ENCODE measurements at places on chromosomes 7 and 10. TPM values are rescaled to one million over a fixed set of nuclear protein-coding genes. Genes with fewer than 3 reads are reported as not detected.

The EVX1 gene
- not detected for total RNA-seq

The REPIN1 gene
- 68.8 TPM for total RNA-seq

The SGMS1 gene
- 27.5 TPM for total RNA-seq

The ARHGAP22 gene
- total RNA-seq = 93.9 TPM

The SPDYE2 gene
- total RNA-seq = 0.12 TPM

- H3K4me1 ChIP-seq = no peaks in the 10 kb centered on the region
- H3K27me3 ChIP-seq = no peaks in the 10 kb centered on the region
- no peak for DNase-seq
- no peak overlapping the region for H3K27ac ChIP-seq
- no peak overlapping the region for H3K4me3 ChIP-seq
Observed at GRCh38 chr10:83909001-83909400, 230.3 kb upstream of the GHITM start.

- peak; percentile 89 for DNase-seq
- H3K27ac ChIP-seq = peak overlapping the region; percentile 100
- peaks cover 30% of the 10 kb centered on the region for H3K36me3 ChIP-seq
- peak overlapping the region; percentile 99 for H3K4me3 ChIP-seq
- H3K4me1 ChIP-seq = peaks cover 48% of the 10 kb centered on the region
Observed at GRCh38 chr7:128737867-128738385, 1.2 kb upstream of the CALU start.

DNA sequence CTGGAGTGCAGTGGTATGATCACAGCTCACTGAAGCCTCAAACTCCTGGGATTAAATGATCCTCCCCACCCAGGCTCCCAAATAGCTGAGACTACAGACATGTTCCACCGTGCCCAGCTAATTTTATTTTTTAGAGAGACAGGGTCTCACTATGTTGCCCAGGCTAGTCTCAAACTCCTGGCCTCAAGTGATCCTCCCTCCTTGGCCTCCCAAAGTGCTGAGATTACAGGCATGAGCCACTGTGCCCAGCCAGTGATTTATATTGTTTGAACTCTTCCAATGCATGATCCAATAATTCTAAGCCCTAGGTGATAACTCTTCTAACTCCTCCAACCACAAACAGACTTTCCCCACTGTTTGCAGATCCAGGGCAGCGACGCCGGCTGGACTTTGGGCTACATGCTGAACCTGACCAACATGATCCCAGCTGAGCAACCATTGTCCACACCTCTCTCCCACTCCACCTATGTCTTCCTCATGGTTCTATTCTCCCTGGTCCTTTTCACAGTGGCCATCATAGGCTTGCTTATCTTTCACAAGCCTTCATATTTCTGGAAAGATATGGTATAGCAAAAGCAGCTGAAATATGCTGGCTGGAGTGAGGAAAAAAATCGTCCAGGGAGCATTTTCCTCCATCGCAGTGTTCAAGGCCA is 41.8 kb upstream of the CC2D2B start:
- H3K4me1 ChIP-seq = peaks cover 6% of the 10 kb centered on the region
- DNase-seq = no peak
- H3K27me3 ChIP-seq = no peaks in the 10 kb centered on the region
- no peak overlapping the region for H3K4me3 ChIP-seq
- no peaks in the 10 kb centered on the region for H3K36me3 ChIP-seq
- no peak overlapping the region for H3K27ac ChIP-seq

- no peak overlapping the region for H3K4me3 ChIP-seq
- no peak for DNase-seq
- no peaks in the 10 kb centered on the region for H3K27me3 ChIP-seq
- H3K27ac ChIP-seq = no peak overlapping the region
- H3K36me3 ChIP-seq = peaks cover 17% of the 10 kb centered on the region
Observed at GRCh38 chr10:5720182-5720581, 35.5 kb downstream of the TASOR2 start.

DNA sequence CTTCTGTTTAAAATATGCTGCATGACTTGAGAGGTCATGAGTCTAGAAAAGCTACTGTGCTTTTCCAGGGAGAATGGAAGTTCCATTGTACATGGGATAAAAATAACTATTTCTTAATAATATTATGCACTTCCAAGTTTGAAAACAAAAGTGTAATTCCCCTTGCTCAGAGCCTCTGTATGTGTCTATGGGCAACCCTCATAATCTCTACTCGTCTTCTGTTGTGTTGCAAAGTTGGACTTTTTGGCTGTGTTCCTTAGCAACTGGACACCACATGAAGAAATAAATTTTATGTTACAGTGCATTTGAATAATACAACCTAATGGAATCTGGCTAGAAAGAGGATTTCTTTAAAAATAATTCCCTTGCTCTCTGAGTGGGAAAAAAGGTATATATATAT is 242.6 kb downstream of the TWIST1 start:
- H3K27me3 ChIP-seq = no peaks in the 10 kb centered on the region
- peaks cover 9% of the 10 kb centered on the region for H3K36me3 ChIP-seq
- H3K4me3 ChIP-seq = no peak overlapping the region
- H3K4me1 ChIP-seq = no peaks in the 10 kb centered on the region
- DNase-seq = no peak
- no peak overlapping the region for H3K27ac ChIP-seq

GRCh38 chr7:30799976-30800661 is 28.9 kb downstream of the MINDY4 start:
- peaks cover 17% of the 10 kb centered on the region for H3K36me3 ChIP-seq
- H3K27ac ChIP-seq = peak overlapping the region; percentile 61
- H3K27me3 ChIP-seq = peaks cover 5% of the 10 kb centered on the region
- H3K4me3 ChIP-seq = peak overlapping the region; percentile 53

DNA sequence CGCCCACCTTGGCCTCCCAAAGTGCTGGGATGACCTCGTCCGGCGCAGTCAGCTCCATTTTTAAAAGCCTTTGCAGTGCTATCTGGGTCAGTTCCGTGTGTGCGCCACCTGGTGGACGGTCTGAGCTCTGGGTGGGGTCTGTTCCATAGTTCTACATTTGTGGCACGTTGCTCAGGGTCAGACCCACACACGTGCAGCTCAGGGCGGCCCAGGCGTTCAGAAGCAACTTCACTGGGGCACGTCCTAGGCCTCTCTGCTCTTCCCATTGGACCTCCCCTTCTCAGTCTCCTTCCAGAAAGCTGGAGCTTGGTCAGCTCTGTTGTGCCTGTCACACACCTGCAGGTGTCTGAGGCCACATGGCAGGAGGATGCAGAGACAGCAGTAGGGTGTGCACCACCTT is 137.9 kb downstream of the DNAJB6 start:
- H3K4me1 ChIP-seq = no peaks in the 10 kb centered on the region
- peaks cover 14% of the 10 kb centered on the region for H3K27me3 ChIP-seq
- H3K4me3 ChIP-seq = no peak overlapping the region
- DNase-seq = no peak
- peaks cover 15% of the 10 kb centered on the region for H3K36me3 ChIP-seq

DNA sequence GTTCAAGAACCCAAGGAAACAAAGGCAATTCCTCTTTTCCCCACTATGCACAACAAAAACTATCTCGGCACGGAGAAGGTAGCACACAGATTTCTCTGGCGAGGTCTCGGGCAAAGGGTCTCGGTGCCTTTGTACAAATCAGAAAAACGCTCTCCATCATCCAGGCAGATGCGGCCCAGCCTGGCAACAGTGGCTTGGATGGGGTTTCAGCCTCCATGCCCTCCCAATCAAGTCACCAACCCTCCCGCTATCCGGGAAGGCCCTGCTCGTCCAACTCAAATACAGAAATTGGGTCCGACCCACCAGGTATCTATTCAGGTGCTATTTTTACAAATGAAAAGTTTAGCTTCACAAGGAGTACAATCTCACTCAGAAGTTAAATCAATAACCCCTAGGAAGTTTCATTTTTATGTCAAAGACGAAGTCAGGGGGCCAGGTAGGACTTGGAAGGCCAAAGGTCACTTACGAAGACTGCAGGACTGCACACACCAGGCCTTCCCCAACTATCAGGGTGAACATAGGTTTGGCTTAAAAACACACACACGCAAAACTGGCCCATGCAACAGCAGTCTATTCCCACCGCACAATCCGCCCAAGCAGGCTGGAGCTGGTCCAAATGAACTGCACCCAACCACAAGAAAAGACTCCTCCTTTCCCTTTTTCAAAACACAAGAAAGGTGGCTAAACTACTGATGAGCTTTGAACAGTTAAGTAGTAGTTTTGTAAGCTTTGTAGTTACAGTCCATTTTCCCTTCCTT is 43.0 kb downstream of the GNA12 start:
- no peak for DNase-seq
- peak overlapping the region; percentile 74 for H3K4me3 ChIP-seq
- H3K27me3 ChIP-seq = no peaks in the 10 kb centered on the region
- H3K36me3 ChIP-seq = peaks cover 20% of the 10 kb centered on the region

DNA sequence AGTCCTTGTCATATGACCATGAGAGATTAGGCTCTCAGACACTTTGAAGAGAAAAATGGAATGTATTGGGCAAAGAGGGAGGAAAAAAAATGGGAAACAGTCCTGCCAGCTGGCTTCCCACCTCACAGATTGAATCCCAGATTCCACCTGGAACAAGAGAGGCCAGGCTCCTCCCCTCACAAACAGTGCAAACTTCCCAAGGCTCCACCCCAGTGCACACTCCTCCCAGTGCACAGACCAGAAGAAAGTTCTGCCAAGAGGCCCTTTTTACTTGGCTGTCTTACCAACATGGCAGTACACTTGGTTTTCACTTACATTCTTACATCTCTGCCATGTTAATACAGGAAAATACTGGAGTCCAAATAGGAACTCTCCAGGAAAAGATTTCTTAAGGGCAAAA is 202.3 kb downstream of the AHR start:
- H3K36me3 ChIP-seq = peaks cover 5% of the 10 kb centered on the region
- no peaks in the 10 kb centered on the region for H3K27me3 ChIP-seq
- peak overlapping the region; percentile 63 for H3K27ac ChIP-seq
- H3K4me1 ChIP-seq = peaks cover 49% of the 10 kb centered on the region

GRCh38 chr10:132397036-132397541 is at the start of gene PWWP2B:
Gene PWWP2B (plus strand): TSS chr10:132397200. CDS start chr10:132397227, 27 bp downstream.
- peak within 1 kb of the TSS; percentile 89 for H3K4me3 ChIP-seq
- peaks cover 21% of the 10 kb centered on the region for H3K4me1 ChIP-seq
- H3K27me3 ChIP-seq = no peaks in the 10 kb centered on the region
- H3K27ac ChIP-seq = peak within 1 kb of the TSS; percentile 85
- DNase-seq = no peak

DNA sequence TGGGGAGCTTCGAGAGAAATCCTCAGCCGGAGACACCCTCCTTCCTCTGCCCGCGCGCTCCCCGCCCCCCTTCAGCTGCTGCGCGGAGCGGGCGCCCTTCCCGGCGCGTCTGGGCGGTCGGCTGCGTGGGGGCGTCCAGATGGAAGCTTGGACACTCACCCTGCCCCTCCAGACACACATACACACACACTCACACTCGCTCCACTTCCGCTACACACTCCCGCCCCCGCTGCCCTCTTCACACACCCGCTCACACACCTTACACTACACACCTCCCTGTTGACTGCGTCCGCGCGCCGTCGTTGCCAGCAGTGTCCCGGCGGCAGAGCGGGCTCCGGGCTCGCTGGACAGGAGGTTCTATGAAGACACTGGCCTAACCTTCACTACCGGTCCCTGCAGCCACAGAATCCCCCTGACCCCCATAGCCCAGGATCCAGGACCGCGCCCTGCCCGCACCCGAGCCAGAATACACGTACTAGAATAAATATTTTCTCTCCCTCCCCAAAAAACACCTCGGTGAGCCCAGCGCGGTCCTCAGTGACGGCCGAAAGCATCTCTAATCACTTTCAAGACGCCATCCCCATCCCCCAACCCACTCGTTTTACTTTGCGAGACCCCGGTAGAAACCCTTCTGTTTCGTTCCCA is 1.1 kb upstream of the EGR2 start:
- H3K36me3 ChIP-seq = no peaks in the 10 kb centered on the region
- DNase-seq = no peak
- H3K27ac ChIP-seq = peak overlapping the region; percentile 75
- H3K4me1 ChIP-seq = peaks cover 32% of the 10 kb centered on the region
- H3K4me3 ChIP-seq = peak overlapping the region; percentile 91

DNA sequence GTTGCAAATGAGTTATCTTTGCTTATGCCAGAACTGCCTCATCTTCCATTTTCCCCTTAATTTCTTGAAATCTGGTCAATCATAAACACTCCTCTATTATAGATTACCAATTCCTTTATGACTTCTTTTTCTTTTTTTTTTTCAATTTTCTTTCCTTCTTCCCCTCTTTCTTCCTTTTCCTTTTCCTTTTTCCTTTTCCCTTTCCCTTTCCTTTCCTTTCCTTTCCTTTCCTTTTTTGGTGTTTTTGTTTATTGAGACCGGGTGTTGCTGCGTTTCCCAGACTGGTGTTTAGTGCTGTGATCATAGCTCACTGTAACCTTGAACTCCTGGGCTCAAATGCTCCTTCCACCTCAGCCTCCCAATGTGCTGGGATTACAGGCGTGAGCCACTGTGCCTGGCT is 151.4 kb upstream of the FOXP2 start:
- H3K4me1 ChIP-seq = no peaks in the 10 kb centered on the region
- H3K27me3 ChIP-seq = no peaks in the 10 kb centered on the region
- no peak overlapping the region for H3K27ac ChIP-seq
- no peak for DNase-seq
- H3K4me3 ChIP-seq = no peak overlapping the region

GRCh38 chr7:135375908-135376699 is 133.8 kb downstream of the CNOT4 start:
- no peak for DNase-seq
- no peak overlapping the region for H3K27ac ChIP-seq
- no peaks in the 10 kb centered on the region for H3K36me3 ChIP-seq
- no peaks in the 10 kb centered on the region for H3K27me3 ChIP-seq

- peaks cover 8% of the 10 kb centered on the region for H3K27me3 ChIP-seq
- H3K4me3 ChIP-seq = no peak overlapping the region
- peak overlapping the region; percentile 34 for H3K27ac ChIP-seq
- H3K4me1 ChIP-seq = peaks cover 60% of the 10 kb centered on the region
- peak; percentile 31 for DNase-seq
Observed at GRCh38 chr7:55307123-55307916, 57.8 kb upstream of the LANCL2 start.

DNA sequence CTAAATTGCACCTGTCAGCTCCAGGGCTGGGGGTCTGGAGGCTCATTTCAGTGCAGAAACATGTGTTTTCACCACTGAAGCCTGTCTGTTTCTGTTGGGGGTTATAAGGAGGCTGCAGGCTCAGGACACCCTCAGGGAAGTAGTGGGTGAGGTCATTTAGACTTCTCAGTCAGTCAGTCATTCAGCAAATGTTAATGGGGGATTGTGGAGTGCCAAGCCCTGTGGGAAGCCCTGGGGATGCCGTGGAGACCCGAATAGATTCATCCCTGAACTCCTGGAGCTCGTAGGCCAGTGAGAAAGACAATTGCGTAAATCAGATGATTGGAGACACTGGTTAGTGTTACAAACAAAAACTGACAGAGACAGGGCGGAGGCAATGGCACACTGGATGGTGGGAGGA is 19.2 kb downstream of the LHPP start:
- H3K4me1 ChIP-seq = no peaks in the 10 kb centered on the region
- no peaks in the 10 kb centered on the region for H3K27me3 ChIP-seq
- no peak overlapping the region for H3K27ac ChIP-seq

- no peak for DNase-seq
- H3K36me3 ChIP-seq = peaks cover 8% of the 10 kb centered on the region
- H3K4me3 ChIP-seq = no peak overlapping the region
- H3K4me1 ChIP-seq = peaks cover 30% of the 10 kb centered on the region
Observed at GRCh38 chr7:41219276-41219675, 483.6 kb downstream of the INHBA start.

- no peaks in the 10 kb centered on the region for H3K27me3 ChIP-seq
- H3K27ac ChIP-seq = no peak overlapping the region
- no peak overlapping the region for H3K4me3 ChIP-seq
- 0 out of 2 replicates have a peak, but pooled peaks cover 6% of the 10 kb centered on the region for H3K36me3 ChIP-seq
- H3K4me1 ChIP-seq = peaks cover 5% of the 10 kb centered on the region
Observed at GRCh38 chr10:128178302-128178958, 52.2 kb upstream of the MKI67 start.

Measured in HFFc6 (cell line).